ENCODE measurements at places on chromosomes 13 and 19.

- H3K36me3 ChIP-seq: no peaks in the 10 kb centered on the region
- H3K4me3 ChIP-seq: no peak overlapping the region
- H3K27ac ChIP-seq: no peak overlapping the region
- peaks cover 50% of the 10 kb centered on the region for H3K27me3 ChIP-seq
Observed at GRCh38 chr19:3321696-3322095, 44.7 kb upstream of the NFIC start.

- no peaks in the 10 kb centered on the region for H3K36me3 ChIP-seq
- H3K4me3 ChIP-seq: no peak overlapping the region
- no peak overlapping the region for H3K27ac ChIP-seq
- H3K4me1 ChIP-seq: no peaks in the 10 kb centered on the region
Observed at GRCh38 chr13:85797311-85797710, 1.9 kb downstream of the SLITRK6 start.

DNA sequence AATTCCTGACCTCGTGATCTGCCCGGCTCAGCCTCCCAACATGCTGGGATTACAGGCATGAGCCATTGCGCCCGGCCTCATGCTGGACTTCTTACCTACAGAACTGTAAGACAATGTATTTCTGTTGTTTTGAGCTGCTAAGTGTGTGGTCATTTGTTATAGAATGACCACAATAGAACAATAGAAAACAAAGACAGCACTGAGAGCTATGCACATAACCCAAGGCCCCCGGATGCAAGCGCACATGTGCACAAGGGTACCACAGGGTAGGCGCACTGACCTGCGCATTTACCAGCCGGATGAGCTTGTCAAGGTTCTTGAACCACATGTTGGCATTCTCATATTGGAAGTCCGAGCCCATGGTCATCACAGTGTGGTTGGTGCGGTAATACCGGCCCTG is 5.6 kb downstream of the MAN2B1 start:
- H3K4me1 ChIP-seq: peaks cover 12% of the 10 kb centered on the region
- DNase-seq: no peak
- peaks cover 41% of the 10 kb centered on the region for H3K36me3 ChIP-seq
- no peaks in the 10 kb centered on the region for H3K27me3 ChIP-seq
- no peak overlapping the region for H3K27ac ChIP-seq
- no peak overlapping the region for H3K4me3 ChIP-seq

GRCh38 chr19:13051557-13052165 is 51.0 kb downstream of the LYL1 start:
- no peak for DNase-seq
- peak overlapping the region; percentile 26 for H3K4me3 ChIP-seq
- H3K4me1 ChIP-seq: peaks cover 89% of the 10 kb centered on the region
- peak overlapping the region; percentile 99 for H3K27ac ChIP-seq
- no peaks in the 10 kb centered on the region for H3K27me3 ChIP-seq

DNA sequence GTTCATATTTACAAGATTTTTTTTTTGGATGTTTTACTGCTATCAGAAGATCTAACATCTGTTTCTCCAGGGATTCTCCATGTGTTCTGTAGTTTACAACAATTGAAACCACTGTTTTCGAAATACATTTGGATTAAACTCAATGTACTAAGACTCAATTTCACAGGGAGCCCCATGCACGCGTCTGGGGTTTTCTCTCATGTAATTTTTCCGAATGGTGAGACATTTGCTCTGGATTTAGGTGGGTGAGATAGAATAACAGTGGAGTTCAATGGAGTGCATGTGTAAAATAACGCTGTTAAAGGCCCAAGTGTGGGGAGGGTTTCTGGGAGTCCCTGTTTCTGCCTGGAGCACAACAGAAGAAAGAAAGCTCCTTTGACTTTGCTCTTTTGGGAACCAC is 330.3 kb downstream of the TSHZ3 start:
- H3K27me3 ChIP-seq: no peaks in the 10 kb centered on the region
- no peak overlapping the region for H3K27ac ChIP-seq

GRCh38 chr19:10921910-10922637 is 6.4 kb downstream of the YIPF2 start:
- H3K36me3 ChIP-seq: peaks cover 46% of the 10 kb centered on the region
- H3K27ac ChIP-seq: no peak overlapping the region

DNA sequence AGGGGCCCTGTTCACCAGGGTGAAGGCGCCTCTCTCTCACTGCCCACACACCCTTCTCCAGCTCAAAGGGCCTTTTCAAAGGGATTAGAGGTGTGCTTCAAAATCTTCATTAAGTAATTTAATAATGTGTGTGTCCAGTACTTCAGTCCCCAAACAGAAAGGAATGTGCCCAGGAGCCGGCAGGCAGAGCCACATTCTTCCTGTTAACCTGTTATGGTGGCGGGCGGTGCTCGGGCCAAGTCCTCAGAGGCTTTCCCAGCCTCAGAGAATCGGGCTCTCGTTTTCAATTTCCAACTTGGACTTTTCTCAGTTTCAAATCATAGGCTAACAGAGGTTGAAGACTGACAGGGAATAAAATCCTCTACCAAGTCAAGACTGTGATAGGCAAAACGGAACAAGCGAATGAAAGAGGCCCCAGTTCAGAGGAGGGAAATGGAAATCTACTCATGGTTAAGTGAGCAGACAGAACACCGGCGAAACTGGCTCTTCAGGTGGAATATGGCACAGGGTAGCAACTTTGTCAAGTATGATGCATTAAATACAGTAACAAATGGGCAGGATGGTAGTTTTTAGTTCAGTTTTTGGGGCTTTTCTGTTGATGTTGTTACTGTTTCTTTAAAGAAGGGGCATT is 68.6 kb downstream of the FOXO1 start:
- peaks cover 45% of the 10 kb centered on the region for H3K4me1 ChIP-seq
- peak overlapping the region; percentile 7 for H3K4me3 ChIP-seq
- DNase-seq: no peak

DNA sequence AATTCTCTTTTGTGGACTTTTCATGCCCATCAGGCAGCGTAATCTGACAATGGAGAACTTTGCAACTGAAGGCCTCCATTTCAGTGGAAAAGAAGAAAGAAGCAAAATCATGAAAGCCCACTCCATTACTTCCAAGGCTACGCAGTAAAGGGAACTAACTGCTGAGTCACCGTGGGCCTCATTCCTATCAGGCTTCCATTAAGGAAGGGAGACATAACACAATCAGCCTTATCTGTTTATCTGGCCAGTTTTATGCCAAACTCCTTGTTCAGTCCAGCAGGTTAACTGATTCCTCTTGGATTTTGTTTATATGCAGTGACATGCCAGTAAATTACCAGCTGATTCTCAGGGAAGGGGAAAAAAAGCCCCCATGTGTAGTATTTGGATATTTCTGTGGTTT is 56.8 kb upstream of the KATNAL1 start:
- DNase-seq: no peak
- no peak overlapping the region for H3K4me3 ChIP-seq
- H3K27ac ChIP-seq: no peak overlapping the region
- H3K4me1 ChIP-seq: no peaks in the 10 kb centered on the region

DNA sequence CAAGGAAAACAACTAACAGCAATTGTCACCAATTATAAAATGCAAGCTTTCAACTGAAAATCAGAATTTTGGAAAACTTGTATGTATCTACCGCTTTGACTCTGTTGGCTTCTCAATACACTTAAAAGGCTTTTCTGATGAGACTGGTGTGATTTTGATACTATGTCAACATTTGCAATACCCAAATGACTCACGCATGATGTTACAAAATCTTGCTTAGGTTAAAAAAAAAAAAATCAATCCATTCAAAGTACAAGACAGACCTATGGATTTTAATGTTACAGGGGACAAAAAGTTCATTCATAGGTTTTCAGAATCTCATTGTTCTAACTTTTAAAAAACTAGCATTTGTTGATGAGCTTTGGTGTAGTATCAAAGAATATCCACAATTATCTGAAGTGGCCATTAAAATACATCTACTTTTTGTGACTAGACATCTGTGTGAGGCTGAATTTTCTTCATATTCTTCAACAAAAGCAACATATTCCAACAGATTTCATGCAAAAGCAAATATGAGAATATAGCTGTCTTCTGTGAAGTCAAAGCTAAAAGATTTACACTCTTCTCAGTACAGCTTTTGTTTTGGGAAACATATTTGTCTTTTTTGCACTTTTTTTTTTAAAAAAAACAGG is 10.7 kb downstream of the ELF1 start:
- no peaks in the 10 kb centered on the region for H3K36me3 ChIP-seq
- no peak for DNase-seq
- H3K4me3 ChIP-seq: no peak overlapping the region
- peaks cover 47% of the 10 kb centered on the region for H3K4me1 ChIP-seq
- H3K27ac ChIP-seq: no peak overlapping the region

DNA sequence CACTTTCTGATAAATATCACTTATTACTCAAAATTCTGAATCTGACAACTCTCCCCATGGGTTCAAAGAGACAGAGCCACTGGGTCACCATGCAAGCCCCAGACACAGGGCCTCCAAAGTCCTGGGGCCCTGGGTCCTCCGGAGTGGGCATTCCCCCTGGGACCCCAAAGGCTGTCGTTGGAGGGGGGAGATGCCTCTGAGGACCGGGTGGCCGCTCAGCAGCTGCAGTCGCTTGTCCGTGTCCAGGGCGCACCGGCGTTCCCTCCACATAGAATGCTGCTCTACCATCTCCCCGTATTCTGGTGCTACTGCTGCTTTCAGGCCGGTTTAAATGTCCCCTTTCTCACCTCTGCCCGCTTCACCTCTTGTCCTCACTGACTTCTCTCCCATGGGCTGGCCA is 246.1 kb downstream of the TEX29 start:
- no peak overlapping the region for H3K4me3 ChIP-seq
- no peak overlapping the region for H3K27ac ChIP-seq
- peaks cover 5% of the 10 kb centered on the region for H3K27me3 ChIP-seq
- H3K4me1 ChIP-seq: no peaks in the 10 kb centered on the region
- no peak for DNase-seq

- no peak for DNase-seq
- H3K36me3 ChIP-seq: no peaks in the 10 kb centered on the region
Observed at GRCh38 chr19:17118957-17119356, 43.4 kb downstream of the MYO9B start.

DNA sequence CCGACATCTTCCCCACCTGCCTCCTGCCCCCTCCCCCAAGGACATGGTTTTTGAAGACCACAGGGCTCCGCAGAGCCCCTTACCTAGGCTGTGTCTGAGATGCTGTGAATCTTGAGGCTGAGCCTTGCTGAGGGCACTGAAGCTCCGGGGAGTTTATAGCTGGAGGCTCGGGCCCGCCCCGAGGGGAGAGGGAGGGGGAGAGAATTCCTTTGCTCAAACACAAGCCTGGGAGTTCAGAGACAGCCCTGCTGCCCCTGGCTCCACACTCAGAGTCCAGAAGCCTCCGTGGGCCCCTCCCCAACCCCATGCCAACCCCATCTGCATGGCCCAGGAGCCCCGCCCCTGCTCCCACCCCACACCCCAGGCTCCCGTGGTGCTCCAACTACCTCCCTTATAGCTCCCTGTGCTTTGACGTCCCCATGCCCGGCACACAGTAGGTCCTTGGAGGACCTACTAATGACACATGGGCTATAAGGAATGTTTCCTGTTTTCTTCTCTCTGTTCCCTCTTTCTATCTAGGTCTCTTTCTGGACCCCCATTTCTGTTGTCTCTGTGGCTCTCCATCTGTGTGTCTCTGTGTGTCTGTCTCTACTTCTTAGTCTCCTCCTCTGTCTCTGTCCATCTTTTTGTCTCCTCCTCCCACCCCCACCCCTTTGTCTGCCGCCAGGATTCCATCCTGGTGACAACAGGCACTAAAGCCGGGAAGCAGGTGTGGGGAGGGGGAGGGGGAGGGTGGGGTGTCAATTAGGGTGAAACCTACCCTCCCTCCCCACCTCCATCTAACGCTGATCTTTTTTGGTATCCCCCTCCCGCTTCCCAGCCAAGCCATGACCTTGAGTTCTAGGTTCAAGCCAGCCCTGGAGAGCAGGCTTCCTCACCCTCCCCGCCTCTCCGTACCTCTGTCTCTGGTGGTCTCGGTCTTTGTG is at the start of gene TNNT1:
TSS of gene TNNT1 (minus strand) at position 129 of the 926 bp plus-strand sequence. CDS start 2,049 bp downstream, outside the sequence.
- H3K27me3 ChIP-seq: peaks cover 7% of the 10 kb centered on the region
- peaks cover 13% of the 10 kb centered on the region for H3K4me1 ChIP-seq
- DNase-seq: no peak
- no peak within 1 kb of the TSS for H3K27ac ChIP-seq

GRCh38 chr19:46537136-46538097 is 41.8 kb upstream of the PNMA8B start:
- no peak overlapping the region for H3K4me3 ChIP-seq
- H3K36me3 ChIP-seq: no peaks in the 10 kb centered on the region
- peaks cover 10% of the 10 kb centered on the region for H3K27me3 ChIP-seq
- DNase-seq: peak; percentile 68
- no peaks in the 10 kb centered on the region for H3K4me1 ChIP-seq

DNA sequence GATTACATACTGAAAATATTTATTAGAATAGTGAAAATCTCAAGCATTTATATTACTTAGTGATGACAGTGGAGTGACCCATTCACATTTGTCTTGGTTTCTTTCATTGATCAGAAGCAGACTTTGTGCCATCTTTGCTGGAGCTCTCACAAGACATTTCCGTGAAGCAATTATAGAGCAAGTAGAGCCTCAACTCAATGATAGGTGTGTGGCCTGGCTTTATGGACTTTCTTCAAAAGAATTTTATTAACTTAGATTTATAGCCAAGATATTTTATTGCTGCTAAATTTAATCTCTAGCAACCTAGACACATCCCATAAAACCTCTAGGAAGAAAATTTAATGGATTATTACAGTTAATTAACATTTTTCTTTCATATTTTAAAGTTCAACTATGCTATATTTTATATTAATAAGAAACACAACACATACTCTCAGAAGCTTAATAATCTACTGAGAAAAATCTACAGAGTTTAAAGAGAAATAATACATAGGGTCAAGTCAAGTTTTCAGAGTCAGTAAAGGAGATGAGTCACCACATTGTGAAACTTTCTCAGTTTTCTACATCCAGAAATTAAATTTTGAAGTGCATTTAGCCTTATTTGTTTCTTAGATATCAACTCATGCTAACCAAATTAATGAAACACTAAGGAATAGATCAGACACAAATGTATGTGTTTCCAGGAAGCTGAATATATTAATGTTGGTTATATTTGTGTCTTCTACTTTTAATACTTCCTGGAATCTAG is 160.5 kb downstream of the LACC1 start:
- no peaks in the 10 kb centered on the region for H3K27me3 ChIP-seq
- H3K27ac ChIP-seq: peak overlapping the region; percentile 10
- DNase-seq: no peak
- no peaks in the 10 kb centered on the region for H3K36me3 ChIP-seq

DNA sequence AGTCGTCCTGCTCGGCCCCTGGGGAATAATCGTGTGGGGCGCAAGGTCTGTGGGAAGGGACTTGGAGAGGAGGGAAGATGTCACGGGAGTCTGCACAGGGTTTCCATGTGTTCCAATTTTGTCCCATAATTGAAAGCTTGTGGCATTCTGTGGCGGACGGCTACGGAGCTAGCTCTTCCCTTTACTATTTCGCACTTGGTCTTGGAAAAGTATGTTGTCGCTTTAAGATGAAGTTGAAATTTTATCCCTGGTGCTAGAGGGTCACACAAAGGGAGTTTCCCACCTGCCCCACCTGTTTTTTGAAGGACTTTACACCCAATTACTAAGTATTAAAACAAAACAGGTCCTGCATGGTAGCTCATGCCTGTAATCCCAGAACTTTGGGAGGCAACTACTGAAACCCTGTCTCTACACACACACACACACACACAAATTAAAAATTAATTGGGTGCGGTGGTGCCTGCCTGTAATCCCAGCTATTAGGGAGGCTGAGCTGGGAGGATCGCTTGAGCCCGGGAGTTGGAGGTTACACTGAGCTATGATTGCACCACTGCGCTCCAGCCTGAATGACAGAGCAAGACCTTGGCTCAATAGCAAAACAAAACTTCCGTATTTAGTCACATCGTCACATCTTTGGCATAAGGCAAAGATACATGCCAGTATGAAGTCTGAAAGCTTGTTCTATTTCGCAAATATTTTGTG is 967 bp upstream of the TPT1 start:
- no peaks in the 10 kb centered on the region for H3K27me3 ChIP-seq
- H3K36me3 ChIP-seq: peaks cover 54% of the 10 kb centered on the region
- H3K27ac ChIP-seq: peak overlapping the region; percentile 100
- peak; percentile 86 for DNase-seq

Data from tibial artery (tissue), 4 donors.